ENCODE measurements at places on chromosomes 3 and 15.

- no peak for DNase-seq
These were observed 48.4 kb downstream of the CHAC1 start for GRCh38 chr15:41001524-41002214.

GRCh38 chr3:23900744-23901143 lies 16.0 kb downstream of the NKIRAS1 start:
- no peak for DNase-seq

- DNase-seq = no peak
These were observed 27.5 kb downstream of the DNAJB8 start for GRCh38 chr3:128439226-128439625.

DNA sequence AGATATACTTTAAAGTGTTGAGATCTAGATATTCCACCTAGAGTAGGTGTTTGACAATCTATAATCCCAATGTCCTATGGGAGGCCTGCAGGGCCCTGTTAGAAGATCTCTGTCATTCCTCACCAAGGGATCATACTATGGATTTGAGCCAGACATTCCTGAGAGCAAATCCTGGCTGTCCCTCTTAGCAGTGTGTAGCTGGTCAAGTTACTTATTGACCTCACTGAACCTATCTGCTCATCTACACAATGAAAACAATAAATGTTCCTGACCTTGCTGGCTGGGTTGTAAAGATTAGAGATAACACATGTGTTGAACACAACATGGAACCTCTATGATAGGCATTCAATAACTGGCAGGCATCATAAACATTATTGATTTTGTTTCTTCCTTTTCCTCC lies 265.6 kb upstream of the ATP11B start:
- no peak for DNase-seq

GRCh38 chr3:122928396-122929187 lies 99.0 kb downstream of the SEMA5B start:
- no peak for DNase-seq

- DNase-seq = no peak
These were observed 666.3 kb downstream of the ZBBX start for GRCh38 chr3:166713787-166714186.

- no peak for DNase-seq
These were observed 97.6 kb downstream of the SAMMSON start for GRCh38 chr3:70097084-70097483.

DNA sequence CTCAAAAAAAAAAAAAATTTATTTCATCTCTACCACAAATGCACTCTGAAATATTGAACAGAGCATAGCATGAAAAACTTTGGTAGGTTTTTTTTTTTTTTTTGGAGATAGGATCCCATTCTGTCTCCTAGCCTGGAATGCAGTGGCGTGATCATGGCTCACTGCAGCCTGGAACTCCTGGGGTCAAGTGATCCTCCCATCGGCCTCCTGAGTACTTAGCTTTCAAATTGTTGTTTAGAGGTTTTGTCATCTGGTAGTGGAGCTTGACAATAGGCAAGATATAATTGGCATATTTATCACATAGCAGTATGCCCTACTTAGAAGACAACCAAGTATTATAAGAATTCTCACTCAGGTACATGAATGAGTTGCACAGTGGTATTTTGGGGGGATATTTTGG lies 234.2 kb upstream of the ST8SIA2 start:
- no peak for DNase-seq

DNA sequence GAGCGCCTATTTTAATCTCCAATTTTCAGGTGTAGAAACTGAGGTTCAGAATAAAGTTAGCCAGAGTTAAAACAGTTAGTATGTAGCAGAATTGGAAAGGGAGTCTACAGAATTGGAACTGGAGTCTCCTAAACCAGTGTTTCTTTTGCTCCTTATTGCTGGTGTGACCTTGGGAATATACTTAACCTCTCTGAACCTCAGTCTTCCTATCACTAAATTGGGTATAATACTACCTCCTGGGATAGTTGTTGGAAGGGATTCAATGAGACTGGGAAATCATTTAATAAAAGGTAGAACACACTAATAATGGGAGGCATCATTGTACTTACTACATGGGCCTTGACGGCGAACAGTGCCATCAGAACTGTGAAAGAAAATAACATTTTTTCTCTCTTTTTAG lies 55.1 kb downstream of the LPP start:
- DNase-seq = no peak

DNA sequence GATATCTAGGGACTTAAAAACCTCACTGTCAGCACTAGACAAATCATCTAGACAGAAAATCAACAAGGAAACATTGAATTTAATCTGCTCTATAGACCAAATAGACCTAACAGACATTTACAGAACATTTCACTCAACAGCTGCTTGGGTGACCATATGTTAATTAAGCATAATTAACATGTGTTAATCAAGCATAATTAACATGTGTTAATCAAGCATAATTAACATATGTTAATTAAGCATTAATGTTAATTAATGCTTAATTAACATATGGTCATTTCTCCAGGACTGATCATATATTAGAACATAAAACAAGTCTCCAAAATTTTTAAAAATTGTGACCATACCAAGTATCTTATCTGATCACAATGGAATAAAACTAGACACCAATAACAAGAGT lies 137.3 kb upstream of the MME start:
- no peak for DNase-seq

DNA sequence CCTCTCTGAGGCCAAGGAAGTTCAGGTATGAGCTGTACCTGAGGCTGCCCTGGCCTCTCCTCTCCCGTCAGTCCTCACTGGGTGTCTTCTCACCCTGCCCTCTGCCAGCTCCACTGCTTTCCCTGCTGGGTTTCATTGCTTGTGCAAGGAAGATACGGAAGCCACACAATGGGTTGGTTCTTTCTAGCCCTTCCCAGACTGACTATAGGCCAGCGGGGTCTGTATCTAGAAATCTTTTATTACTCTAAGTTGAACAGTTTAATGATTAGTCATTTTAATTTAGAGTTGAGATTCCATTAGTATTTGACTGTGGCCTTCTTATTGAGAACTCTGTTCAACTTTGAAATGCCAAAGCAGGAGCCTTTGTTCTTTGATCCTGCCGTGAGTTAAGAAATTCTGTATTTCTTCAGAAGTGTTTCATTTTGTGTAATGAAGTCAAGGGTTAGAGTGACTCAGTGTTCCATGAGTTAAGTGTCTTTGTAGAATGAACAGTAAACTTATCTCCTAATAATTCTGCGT lies 16.2 kb downstream of the C3orf62 start:
- DNase-seq = no peak

DNA sequence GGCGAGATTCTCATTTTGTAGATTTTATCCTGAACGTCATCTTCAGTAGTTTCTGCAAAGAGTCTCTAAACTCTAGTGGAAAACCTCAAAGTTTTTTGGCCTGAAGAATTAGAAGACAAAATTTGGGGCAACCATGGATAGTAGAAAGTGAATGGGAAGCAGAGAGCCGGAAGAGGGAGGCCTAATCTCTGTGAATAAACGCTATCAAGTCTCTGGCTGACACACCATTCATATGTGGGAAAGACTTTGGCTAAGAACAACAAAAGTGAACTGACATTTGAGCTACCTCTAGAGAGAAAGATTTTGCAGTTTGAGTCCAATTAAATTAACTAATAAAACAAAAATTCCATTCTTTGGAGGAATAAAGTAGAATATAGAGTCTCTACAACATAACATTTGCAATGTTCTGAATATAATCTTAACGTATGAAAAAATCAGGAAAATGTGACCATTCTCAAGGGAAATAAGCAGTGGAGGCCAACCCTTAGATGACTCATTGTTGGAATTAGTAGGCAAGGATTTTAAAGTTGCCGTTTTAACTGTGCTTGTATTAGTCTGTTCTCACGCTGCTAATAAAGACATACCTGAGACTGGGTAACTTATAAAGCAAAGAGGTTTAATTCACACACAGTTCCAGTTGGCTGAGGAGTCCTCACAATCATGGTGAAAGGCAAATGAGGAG lies 184.6 kb downstream of the C3orf38 start:
- no peak for DNase-seq

GRCh38 chr3:114067804-114068203 lies 11.3 kb downstream of the QTRT2 start:
- DNase-seq = no peak

DNA sequence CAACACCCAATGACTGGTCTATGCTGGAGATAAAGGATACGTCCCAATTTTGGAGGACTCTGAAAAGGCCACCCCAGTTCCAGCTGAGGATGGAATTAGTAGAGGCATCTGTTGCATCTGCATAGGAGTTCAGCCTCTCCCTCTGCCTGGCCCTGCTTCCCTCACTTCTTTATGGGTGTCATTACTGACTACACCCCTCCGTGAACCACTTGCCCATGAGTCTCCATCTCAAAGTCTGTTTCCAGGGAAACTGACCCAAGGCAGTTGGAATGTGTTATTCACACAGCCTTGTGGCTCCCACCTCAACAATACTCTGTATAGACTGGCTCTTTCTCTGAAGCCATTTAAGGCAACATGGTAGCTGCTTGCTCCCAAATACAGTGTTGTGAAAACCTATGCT lies 21.4 kb upstream of the PCOLCE2 start:
- no peak for DNase-seq

GRCh38 chr3:181633556-181633955 lies 78.2 kb upstream of the SOX2 start:
- DNase-seq = no peak

DNA sequence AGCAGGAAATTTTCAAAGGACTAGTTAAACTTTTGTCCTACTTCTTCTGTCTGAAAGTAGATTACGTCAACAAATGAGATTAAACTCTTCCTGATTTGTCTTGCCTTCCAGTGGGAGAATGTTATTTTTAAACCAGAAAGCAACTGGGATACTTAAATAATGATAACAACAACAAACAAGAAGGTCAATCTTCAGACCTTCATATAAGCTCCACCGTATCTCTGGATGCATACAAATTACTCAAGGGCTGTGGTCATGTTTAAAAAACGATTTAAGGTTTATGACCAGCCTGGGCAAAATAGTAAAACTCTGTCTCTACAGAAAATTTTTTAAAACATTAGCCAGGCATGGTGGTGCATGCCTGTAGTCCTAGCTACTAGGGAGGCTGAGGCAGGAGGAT lies 145.3 kb upstream of the NPHP3 start:
- no peak for DNase-seq

DNA sequence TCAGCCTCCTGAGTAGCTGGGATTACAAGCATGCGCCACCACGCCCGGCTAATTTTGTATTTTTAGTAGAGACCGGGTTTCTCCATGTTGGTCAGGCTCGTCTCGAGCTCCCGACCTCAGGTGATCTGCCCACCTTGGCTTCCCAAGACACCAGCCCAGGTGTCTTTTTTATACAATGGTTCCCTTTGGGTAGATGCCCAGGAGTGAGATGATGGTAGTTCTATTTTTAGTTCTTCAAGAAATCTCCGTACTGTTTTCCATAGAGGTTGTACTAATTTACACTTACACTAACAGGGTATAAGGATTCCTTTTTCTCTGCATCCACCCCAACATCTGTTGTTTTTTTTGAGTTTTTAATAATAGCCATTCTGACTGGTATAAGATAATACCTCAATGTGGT lies 94.3 kb downstream of the IGF2BP2 start:
- DNase-seq = no peak

GRCh38 chr3:61926923-61927322 lies 365.6 kb downstream of the PTPRG start:
- DNase-seq = no peak

DNA sequence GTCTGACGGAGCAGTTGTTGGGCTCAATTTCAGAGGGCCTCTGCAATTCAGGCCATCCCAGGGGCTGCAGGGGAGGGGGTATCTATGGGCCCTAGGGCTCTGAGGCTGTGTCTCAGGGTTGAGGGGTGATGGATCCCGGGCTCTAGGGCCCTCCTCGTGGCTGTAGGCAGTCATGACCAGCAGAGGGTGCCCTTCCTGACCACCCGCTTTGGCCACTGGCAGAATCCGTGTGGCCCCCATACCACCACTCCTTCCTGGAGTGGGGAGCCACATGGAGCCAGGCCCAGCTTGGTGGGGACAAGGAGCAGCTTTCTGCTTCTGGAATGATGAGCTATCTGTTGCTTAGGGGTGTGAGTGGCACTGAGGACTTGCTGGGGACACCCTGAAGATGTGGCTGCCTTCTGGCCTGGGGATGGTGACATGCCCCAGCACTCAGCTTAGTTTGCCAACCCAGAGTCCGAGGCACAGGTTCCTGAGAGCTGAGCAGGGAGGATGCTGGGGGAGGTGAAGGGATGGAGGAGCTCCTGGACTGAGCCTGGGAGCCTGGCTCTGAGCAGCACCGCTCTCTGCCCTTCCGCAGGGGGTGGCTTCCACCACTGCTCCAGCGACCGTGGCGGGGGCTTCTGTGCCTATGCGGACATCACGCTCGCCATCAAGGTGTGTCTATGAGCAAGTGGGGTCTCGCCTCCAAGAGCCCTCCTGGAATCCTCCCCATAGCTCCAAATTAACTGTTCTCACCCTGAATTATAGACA lies 20.2 kb downstream of the HDAC11 start:
- no peak for DNase-seq

DNA sequence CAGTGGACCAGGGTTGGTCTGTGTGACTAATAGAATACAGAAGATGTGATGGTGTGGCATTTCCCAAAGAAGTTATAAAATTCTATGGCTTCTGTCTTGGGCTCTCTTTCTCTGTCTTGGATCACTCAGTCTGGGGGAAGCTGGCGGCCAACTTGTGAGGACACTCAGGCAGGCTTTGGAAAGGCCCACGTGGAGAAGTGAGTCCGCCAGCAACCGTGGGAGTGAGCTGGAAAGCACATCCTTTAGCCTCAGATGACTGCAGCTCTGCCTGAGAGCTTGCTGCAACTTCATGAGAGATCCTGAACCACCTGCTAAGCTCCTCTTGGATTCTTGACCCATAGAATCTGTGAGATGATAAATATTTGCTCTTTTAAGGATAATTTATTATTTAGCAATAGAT lies 72.0 kb upstream of the RASGRP1 start:
- DNase-seq = no peak
